ENCODE measurements at places on chromosomes 2 and 18.

- no peak for DNase-seq
Measured at GRCh38 chr2:102226612-102227391, 40.0 kb downstream of the IL1RL2 start.

- DNase-seq: no peak
Measured at GRCh38 chr18:79402977-79403722, 7.4 kb downstream of the NFATC1 start.

GRCh38 chr2:215784371-215784783, 229.0 kb downstream of the MREG start:
- DNase-seq: no peak

DNA sequence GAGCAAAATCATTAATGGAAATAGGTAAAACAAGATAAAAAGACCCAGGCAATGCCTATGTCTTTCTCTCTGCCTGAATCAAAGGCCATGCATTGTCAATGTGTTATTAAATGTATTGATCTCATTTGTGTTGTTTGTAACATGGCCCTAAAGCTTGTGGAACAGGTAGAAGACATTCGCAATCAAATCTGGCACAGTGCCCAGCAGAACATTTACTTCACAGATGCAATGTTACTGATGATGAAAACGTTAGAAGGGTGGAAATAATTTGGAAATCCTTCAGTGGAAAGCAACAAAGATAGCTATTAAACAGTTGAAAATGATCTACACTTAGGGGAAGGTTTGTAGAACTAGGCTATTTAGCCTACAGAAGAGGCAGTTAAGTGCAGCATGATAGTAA, 368.2 kb downstream of the EPHA4 start:
- no peak for DNase-seq

DNA sequence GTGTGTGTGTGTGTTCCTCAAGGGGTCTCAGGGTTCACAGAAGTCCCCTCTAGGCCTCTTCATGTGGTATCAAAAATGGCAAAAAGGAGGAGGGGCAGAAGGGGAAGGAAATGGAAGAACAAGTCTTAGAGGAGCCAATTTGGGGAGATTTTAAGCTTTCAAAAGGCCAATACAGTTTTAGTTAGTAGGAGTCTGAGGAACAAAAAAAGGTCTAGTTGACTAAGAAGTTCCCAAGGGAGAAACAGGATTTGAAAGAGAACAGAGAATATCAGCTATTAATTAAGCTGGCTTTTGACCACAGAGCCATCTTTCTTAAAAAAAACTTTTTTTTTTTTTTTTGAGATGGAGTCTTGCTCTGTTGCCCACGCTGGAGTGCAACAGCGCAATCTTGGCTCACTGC, 7.1 kb downstream of the RNF125 start:
- DNase-seq: no peak

DNA sequence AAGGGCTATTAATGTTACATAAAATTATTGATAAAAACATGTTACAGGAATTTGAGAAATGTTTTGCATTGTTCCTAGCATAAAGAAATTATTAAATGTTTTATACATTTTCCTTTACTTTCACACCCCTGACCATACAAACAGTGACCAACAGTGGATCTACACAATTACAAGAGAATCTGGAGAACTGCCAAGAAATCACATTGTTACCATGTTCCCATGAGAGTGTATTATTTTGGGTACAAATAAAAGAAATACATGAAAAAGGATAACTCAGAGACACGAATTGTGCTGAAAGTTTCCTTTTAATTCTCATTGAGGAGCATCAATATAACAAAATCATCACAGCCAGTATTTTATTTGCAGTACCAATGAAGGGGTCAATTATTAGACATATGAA, 150.1 kb downstream of the WDPCP start:
- DNase-seq: no peak

- no peak for DNase-seq
Measured at GRCh38 chr18:22165049-22165602, 4.3 kb upstream of the GATA6 start.

GRCh38 chr2:47964722-47965434, 58.6 kb upstream of the FBXO11 start:
- no peak for DNase-seq

GRCh38 chr2:70920367-70920715, 15.4 kb upstream of the ATP6V1B1 start:
- DNase-seq: no peak

- no peak for DNase-seq
Measured at GRCh38 chr2:196307775-196308305, 136.5 kb upstream of the STK17B start.

GRCh38 chr2:218360453-218360852, 3.8 kb downstream of the CATIP start:
- no peak for DNase-seq

DNA sequence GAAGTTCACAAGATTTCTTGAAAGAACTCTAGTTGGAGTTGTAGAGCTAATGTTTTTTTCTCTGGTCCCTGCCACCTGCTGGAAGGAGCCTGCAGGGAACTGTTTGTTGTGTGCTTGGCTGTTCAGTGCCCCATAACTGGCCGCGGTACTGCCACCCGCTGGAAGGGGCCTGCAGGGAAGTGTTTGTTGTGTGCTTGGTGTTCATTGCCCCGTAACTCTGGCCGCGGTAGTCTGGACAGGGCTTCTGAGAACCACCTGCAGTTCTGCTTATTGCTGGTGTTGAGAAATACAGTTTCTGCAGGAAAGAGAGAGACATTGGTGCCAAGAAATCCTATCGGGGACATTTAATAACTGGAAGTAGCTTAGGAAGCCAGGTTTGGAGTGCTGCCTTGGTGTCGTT, 58.1 kb downstream of the AGAP1 start:
- DNase-seq: peak; percentile 9

DNA sequence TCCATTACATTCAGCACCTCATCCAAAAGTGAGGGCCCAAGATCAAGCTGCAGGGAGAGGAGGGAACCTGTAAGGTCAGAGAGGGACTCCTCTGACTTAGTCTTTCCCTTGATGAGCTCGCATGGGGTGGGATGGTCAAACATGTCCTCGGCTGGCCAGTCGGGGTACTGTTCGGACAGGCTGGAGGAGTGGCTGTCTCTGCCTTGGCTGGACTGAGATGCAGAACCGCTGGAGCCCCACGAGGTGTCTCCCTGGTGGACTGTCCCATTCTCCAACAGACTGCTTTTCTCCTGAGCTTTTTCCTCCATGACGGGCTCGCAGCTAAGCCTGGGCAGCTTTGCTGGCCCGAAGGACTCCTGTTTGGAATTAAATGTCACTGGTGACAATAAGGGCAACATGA, 25.6 kb downstream of the CDC42EP3 start:
- DNase-seq: no peak

- DNase-seq: no peak
Measured at GRCh38 chr2:230325316-230326243, 1.4 kb upstream of the SP140L start.

- DNase-seq: no peak
Measured at GRCh38 chr18:58579561-58580047, 49.3 kb downstream of the ALPK2 start.

Measured in Jurkat, Clone E6-1 (cell line).